ENCODE measurements at places on chromosomes 1 and 21. TPM values are rescaled to one million over a fixed set of nuclear protein-coding genes. Genes with fewer than 3 reads are reported as not detected.

Gene CAMSAP2
- 9.2 TPM for polyA plus RNA-seq

Gene C4BPA
- polyA plus RNA-seq, result 0.32 TPM

Gene NBPF9
- 12.3 TPM for polyA plus RNA-seq

Gene KCNH1
- polyA plus RNA-seq, result 0.62 TPM

Gene LRRC3
- 0.55 TPM for polyA plus RNA-seq

Gene TNFRSF18
- 29.9 TPM for polyA plus RNA-seq

Gene ERO1B
- polyA plus RNA-seq, result 14.2 TPM

DNA sequence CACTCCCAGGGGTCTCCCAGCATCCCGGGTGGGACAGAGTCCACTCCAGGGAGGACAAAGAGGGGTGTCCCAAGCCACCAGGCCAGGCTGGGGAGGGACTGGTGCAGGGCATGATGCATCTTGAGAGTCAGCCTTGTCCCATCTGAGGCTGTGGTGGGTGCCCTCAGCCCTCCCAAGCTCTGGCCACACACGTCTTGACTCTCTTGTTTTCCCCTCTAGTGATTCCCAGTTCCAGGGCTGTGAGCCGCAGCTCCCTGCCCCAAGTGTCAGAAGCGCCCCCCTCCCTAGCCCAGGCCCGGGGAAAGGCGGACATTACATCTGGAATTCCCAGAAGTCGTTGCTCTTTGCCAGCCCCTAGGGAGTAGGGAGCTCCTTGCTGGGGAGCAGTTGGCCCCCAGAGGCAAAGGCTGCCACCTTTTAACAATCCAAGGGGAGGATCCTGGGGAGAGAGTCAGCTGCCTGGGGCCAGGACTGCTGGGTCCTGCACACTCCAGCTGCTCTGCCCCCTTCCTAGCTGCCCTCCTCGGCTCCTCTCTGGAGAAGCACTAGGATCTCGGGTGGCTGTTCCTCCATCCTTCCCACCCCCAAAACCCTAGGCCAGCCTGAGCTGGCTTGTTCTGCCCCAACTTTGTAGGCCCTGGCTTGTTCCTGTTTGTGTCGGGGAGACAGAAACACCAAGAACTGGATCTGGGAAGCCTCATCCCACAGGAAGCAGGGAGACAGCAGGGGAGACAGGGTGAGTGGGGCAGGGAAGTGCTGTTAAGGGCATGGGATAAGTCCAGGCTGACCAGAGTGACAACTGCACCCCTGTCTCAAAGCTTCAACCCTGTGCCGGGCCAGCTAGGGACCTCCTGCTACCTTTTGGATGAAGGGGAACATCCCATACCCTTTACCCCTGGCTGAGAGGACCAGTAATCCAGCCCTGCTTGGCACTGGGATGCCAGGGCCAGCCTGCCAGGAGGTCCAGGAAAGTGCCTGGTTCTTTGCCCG, 3.2 kb upstream of the PTPN7 start:
- H3K4me1 ChIP-seq, result peaks cover 80% of the 10 kb centered on the region
- H3K27ac ChIP-seq, result peak overlapping the region; percentile 52
- no peak overlapping the region for H3K4me3 ChIP-seq

DNA sequence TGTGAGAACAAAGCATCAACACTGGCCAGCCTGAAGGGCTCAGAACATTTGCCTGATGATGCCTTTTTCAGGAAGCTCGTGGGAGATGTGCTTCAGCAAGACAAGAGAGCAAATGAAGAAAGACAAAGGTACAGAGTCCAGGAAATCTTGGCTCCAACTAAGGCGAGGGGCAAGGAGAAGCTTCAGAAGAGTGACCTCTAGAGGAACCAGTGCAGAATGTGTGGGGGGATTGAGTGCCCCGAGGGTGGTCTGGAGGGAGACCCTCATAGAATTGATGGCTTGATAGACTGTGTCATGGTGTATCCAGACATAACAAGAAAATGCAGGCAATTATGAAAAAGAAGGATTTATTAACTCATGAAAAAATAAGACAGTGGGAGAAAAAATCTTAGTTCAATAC, 15.3 kb upstream of the NLRP3 start:
- H3K36me3 ChIP-seq, result no peaks in the 10 kb centered on the region
- H3K27me3 ChIP-seq, result no peaks in the 10 kb centered on the region
- H3K4me1 ChIP-seq, result no peaks in the 10 kb centered on the region
- H3K27ac ChIP-seq, result no peak overlapping the region

DNA sequence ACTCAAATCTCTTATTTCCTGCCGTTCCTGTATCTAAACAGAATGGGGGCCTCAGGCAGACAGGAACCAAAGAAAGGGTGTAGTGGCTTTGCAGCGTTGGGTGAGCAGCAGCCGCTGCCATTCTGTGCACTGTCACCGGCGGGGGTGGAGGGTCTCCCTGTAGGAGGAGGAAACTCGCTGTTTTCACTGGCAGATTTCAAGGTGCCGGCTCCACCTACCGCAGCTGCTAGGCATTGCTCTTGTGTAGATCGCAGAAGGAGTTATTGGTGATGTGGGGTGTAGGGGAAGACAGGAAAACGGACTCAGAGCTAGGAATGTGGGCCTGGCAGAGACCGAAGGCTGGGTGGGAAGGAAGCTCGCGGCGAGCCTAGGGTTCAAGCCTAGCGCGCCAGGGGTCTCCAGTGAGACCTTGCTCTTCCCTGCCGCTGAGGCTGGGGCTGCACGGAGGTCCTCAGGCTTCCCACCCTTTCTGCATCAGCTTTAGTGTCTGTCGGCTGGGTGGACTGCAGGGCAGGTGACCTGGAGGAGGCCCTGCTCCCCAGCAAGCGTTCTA, 20.8 kb downstream of the ATP5PO start:
- H3K36me3 ChIP-seq, result no peaks in the 10 kb centered on the region
- peak; percentile 86 for DNase-seq
- H3K4me3 ChIP-seq, result peak overlapping the region; percentile 0
- H3K27ac ChIP-seq, result peak overlapping the region; percentile 78

DNA sequence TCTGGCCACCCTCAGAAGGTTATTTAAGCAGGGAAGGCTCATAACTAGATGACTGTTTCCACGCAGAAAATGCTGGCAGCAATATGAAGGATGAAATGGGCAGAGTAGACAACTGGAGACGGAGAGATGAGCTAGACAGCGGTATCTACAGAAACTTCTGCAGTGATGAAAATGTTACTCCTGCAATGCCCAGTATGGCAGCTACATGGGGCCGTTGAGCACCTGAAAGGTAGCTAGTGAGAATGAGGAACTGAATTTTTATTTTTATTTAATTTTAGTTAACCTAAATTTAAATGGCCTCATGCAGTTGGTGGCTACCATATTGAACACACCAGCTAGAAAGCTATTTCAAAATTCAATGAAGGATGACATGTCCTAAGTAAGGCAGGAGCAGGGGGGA, 27.3 kb downstream of the SIPA1L2 start:
- DNase-seq, result no peak
- H3K27ac ChIP-seq, result no peak overlapping the region

DNA sequence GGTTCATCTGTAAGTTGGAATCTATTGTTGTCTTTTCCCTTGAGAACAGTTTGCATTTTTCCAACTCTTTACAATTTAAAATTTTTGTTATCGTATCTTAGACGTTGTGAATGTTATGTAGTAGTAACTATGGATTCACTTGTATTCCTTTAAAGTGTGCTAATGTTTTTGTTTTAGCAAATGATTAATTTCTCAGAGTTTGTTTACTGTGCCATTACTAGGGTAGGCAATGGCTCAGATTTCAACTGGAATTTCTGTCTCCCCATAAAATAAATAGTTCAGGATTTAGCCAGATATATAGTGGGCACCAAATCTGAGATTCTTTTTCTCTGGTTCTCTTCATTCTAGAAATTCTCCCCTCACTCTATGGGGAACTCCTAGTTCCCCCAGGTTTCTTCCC, 896.5 kb downstream of the PLA2G4A start:
- no peaks in the 10 kb centered on the region for H3K27me3 ChIP-seq
- H3K4me1 ChIP-seq, result no peaks in the 10 kb centered on the region
- no peaks in the 10 kb centered on the region for H3K36me3 ChIP-seq
- no peak overlapping the region for H3K4me3 ChIP-seq
- H3K27ac ChIP-seq, result no peak overlapping the region

DNA sequence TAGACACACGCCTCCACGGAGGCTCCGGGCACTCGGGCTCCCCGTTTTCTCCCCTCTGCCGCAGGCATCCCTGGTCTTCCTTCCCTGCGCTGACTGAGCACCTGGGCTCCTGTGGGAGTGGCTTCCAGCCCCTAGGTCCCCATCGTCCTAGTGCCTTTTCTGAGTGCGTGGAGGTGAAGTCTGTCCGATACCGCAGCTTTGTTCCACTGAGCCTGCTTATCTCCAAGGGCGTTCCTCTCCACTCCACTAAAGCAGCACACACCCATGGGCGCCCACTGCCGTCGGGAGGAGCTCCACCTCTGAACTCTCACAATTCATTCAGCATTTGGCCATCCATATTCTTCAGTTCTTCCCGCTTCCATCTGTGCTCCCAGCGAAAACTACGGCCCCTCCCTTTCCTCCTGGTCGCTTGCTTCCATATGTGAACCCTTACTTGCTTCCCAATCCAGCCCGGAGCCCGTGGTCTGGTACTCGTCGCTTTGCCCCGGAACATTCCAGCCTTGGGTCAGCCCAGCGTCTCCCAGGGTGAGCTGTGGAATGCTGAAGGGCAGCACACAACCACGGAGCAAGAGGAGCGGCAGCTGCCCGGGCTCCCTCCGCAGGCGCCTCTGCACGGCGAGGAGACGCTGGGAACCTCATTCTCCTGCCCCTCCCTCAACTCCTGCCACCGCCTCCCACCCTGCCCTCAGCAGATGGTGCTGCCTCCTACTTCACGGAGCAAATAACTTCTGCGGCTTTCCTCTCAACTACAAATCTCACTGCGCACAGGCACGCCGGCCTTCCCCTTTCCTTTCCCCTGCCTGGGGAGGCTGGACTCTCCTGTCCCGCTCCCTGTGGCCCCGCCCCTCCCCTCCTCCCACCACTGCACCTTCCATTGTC, 27.5 kb downstream of the ATP8B2 start:
- no peak overlapping the region for H3K27ac ChIP-seq
- peaks cover 29% of the 10 kb centered on the region for H3K27me3 ChIP-seq
- H3K4me3 ChIP-seq, result peak overlapping the region; percentile 35
- H3K36me3 ChIP-seq, result peaks cover 22% of the 10 kb centered on the region

DNA sequence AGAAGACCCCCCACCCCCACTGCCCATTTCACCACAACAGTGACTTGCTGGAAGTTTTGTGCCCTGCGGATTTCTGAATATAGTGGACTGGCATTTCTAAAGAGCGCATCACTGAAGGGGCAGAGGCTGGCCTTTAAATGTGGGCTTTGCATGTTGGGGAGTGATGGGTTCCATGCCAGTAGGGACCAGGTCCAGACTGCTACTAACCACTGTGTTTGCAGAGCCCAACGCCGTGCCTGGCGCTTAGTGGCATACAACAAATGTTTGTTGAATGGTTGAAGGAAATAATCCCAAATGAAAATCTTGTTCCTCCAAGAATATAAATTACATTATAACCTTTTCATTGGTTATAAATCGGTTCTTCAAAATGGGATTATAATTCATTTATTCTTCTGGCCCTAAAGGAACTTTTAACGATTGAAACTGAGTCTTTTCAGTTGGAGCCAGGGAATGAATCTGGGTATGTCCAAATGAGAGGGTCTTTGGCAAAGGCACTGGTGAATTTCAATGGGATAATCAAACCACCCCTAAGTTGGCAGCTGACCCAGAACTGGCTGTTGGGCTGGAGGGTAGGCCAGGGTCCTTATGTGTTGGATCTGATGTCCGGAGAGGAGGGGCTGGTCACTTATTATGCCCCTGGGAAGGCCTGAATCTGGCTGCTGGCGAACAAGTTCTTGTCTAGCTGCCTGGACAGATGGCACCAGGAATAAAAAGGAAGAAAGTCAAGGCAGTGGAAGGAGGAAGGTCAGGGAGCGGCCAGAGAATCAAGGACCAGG, 13.8 kb upstream of the SDHB start:
- no peaks in the 10 kb centered on the region for H3K36me3 ChIP-seq
- no peaks in the 10 kb centered on the region for H3K4me1 ChIP-seq
- no peak overlapping the region for H3K27ac ChIP-seq

GRCh38 chr1:92857817-92858216, 26.0 kb downstream of the RPL5 start:
- H3K4me1 ChIP-seq, result peaks cover 9% of the 10 kb centered on the region
- no peak for DNase-seq
- H3K4me3 ChIP-seq, result no peak overlapping the region

- H3K4me1 ChIP-seq, result no peaks in the 10 kb centered on the region
- H3K27ac ChIP-seq, result no peak overlapping the region
- H3K4me3 ChIP-seq, result no peak overlapping the region
- no peaks in the 10 kb centered on the region for H3K36me3 ChIP-seq
- no peaks in the 10 kb centered on the region for H3K27me3 ChIP-seq
Measured at GRCh38 chr1:162228586-162228985, 148.1 kb downstream of the SPATA46 start.

GRCh38 chr1:114976891-114977290, 52.7 kb upstream of the TSHB start:
- H3K27me3 ChIP-seq, result no peaks in the 10 kb centered on the region
- no peak overlapping the region for H3K4me3 ChIP-seq
- H3K4me1 ChIP-seq, result no peaks in the 10 kb centered on the region
- no peak overlapping the region for H3K27ac ChIP-seq
- H3K36me3 ChIP-seq, result no peaks in the 10 kb centered on the region

DNA sequence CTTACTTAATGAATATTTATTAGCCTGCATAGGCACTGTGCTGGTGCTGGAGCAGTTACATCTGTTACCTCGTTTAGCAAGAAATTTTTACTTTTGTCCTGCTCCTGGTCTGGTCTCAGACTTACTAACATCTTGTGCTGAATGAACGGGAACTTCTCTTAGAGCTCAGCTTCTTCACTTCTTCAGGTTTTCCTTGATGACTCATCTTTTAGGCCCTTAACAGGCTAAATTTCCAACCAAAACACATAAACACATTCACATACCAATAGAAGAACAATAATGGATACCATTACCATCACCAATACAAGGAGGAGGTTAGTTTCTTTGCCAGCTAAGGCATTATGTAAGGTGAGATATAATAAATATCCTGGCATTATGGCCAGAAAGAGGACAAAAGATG, 68.9 kb downstream of the IFI44 start:
- no peaks in the 10 kb centered on the region for H3K27me3 ChIP-seq
- no peaks in the 10 kb centered on the region for H3K4me1 ChIP-seq
- H3K36me3 ChIP-seq, result no peaks in the 10 kb centered on the region

- no peak overlapping the region for H3K4me3 ChIP-seq
- no peak for DNase-seq
- no peak overlapping the region for H3K27ac ChIP-seq
- H3K36me3 ChIP-seq, result no peaks in the 10 kb centered on the region
- no peaks in the 10 kb centered on the region for H3K27me3 ChIP-seq
Measured at GRCh38 chr1:231885209-231885854, 258.7 kb downstream of the DISC1 start.

DNA sequence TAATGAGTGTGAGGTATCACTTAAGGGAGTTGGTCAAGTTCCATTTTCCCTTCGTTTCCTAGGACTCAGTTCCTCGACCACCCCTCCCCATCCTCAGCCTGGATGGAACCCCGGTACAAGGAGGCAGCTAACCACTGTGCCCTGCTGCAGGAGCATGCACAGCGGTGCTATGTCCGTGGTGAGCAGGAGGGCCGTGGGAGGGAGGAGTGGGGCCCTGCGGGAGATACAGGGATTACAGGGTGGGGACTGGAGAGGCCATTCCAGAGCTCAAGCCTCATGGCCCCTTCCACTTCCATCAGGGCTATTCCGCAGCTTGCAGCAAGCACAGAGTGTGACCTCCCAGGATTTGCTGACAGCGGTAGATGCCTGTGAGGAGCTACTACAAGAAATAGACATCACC, 25.8 kb downstream of the HYI start:
- H3K27me3 ChIP-seq, result no peaks in the 10 kb centered on the region
- H3K27ac ChIP-seq, result no peak overlapping the region
- no peaks in the 10 kb centered on the region for H3K4me1 ChIP-seq
- H3K36me3 ChIP-seq, result peaks cover 99% of the 10 kb centered on the region
- no peak overlapping the region for H3K4me3 ChIP-seq
- DNase-seq, result no peak
